ENCODE measurements at places on chromosomes 6 and 20.

DNA sequence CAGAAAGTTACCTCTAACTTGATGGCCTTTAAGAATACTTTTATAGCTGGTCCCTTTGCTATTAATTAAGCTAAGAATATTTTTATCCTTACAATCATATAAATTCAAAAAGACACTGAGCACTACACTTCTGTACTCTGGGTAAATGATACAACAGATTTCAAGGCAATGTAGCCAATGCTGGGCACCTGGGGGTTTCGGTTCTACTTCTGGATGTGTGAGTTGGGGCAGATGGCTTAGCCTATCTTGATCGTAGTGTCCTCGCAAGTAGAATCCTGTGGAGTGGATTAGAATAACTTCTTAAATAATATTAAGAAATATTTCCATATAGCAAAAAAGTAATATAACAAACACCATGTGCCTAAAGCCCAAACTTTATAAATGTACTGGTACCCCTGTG, 96.9 kb upstream of the NT5E start:
- DNase-seq = no peak

DNA sequence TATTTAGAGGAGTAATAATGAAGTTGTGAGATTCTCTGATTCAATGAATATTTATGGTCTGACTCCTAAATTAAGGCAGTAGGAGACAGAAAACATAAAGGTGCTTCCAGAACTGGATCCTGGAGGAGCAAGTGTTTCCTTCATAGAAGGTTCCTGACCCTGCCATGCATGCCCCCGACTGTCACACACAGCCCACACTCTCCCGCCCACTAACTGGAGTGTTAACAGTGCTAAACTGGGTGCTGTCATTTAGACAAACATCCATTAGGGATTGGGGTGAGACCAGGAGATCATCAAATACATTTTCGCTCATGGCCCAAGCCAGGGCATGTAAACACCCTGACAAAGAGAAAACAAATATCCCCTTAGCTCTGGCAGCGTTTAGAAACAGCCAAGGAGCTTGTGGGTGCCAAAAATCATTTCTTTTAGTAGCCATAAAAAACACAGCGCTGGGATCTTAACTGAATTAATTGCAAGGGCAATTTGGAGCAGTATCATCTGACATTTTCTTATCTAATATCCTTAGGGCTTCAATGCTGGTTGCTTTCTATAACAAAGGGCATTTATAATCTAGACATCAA, 46.8 kb downstream of the INSM1 start:
- no peak for DNase-seq

GRCh38 chr6:105994118-105994590, 92.0 kb upstream of the PRDM1 start:
- peak; percentile 66 for DNase-seq

- DNase-seq = no peak
These were observed 65.4 kb downstream of the HIVEP2 start for GRCh38 chr6:142879527-142879926.

GRCh38 chr6:20706939-20707485, 172.8 kb downstream of the CDKAL1 start:
- no peak for DNase-seq

DNA sequence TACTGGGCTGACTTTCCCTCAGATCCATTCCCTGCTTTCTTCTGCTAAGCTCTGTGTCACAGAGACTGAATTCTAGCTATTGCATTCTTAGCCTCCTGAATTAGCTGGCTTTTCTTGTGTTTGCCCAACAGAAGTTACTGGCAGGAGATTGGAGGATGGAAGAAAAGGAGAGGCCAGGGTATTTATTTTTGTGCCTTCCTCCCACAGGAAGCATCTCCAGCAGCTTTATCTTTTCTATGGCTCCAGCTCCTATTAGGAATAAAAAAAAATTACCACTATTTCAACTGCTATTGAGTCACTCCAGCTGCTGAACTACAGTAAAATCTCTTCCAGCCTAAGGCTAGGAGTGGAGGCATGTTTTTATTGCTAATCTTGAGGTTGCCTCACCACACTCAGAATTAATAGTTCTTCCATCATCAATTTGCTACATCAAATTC, 492.4 kb downstream of the RFPL4B start:
- no peak for DNase-seq

DNA sequence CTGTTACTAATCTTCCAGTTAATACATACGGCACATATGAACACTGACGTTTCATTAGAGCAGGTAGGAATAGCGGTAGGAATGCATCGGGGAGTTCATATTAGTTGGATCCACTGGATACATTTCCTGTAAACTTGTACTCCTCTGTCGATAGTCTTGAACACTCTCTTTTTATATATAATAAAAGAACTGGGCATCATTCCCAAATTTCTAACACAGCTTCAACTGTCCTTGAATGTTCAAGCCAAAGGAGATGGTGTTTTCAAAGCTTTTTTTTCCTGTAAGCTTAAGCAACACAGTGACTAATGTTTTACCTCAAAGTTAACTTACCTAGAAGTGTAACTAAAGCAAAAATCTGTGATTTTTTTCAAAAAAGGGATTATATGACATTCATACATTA, 195.3 kb downstream of the UTRN start:
- no peak for DNase-seq

- no peak for DNase-seq
These were observed 15.4 kb downstream of the FNDC1 start for GRCh38 chr6:159184559-159184958.

DNA sequence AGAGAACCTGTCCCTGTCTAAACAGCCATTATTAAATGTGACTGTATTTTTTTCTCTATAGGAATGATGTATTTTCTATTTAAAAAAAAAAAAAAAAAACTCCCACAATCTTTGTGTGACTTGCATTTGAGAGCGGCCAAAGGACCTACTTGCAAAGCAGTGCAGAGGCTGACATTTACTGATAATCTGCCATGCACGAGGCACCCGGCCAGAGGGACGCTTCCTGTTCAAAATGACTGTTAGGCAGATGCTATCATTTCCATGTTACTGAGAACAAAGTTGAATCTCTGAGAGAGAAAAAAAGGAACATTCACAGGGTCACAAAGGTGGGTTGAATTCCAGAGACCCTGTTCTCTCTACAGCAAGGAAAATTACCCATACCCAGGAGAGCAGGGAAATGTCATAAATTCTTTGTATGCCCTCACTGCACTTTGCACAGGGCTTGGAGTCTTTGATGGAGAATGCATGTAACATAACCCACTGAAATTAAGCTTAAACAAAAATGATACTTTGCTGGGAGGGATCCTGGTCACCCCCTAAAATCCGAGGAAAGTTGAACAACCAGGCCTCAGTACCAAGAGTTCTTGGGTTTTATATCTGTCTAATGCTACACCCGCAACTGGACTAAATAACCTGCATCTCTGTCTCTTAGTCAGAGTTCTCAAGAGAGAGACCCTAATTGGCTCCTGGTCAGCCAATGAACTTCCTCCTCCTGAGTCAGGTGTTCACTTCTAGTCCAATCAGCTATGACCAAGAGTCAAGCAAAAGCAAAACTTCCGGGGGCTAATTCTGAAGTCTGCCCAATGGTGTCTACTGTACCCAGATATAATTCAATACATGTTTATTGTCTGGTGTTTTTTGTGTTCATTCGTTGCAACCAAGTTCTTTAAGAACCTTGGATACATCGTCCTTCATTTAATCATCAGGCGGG, 61.2 kb downstream of the GCLC start:
- DNase-seq = no peak

DNA sequence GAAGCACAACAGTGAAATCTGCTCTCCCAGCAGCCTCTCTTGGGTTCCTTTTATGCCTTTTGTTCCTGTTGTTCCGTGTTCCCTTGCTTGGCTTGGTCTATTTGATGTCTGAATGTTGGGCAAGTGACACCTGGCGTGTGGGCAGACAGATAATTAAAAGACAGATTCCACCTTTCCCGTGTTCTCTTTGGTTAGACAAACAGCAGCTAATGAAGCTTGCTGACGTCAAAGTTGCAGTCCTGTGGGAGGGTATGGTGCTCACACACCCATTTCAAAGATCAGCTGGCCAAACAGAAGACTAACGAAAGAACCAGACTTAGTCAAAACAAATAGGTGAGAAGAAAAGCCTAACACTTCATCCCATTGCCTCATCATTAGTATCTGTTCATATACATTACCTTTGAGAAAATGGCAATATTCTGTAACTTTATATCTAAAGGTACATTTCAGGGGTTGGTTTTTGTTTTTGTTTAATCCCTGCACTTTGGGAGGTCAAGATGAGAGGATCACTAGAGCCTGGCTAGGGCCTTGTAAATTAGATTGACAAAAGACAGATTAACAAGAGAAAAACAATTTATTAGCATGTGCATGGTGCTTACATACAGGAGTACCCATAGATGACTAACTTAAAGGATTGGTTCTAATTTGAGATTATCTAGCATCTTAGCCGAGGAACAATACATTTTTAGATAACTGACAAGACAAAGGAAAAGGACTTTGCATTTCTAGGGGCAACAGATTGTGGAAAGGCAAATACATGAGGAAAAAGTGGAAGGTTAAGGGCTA, 48.9 kb upstream of the TNFRSF21 start:
- no peak for DNase-seq

DNA sequence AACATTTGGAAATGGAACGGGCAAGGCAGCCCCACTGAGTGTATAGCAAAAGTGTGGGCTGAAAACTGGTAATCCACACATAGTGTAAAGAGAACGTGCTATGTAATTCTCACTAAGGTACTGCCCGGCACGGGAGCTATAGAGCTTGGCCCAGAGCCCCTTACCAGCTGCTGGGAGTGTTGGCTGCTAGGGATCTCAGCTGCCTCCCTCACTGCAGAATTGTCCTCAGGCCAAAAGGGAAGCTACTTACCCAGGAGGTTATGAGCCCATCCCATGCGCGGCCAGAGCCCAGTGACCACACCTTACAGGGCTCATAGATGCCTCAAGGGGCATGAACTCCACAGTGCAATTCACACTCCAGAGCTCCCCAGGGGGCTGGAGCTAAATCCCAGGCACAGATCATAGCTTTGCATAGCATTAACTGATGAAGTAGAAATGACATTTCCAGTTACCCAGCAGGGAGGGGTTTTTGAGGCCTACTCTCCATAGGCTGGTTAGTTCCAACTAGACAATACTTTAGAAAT, 56.8 kb downstream of the LINC00237 start:
- no peak for DNase-seq

GRCh38 chr6:9128970-9129369, 693.6 kb upstream of the SLC35B3 start:
- no peak for DNase-seq

- DNase-seq = no peak
These were observed 340.2 kb downstream of the HACE1 start for GRCh38 chr6:104519566-104519965.

GRCh38 chr6:168101590-168102314, 22.7 kb upstream of the FRMD1 start:
- DNase-seq = no peak

DNA sequence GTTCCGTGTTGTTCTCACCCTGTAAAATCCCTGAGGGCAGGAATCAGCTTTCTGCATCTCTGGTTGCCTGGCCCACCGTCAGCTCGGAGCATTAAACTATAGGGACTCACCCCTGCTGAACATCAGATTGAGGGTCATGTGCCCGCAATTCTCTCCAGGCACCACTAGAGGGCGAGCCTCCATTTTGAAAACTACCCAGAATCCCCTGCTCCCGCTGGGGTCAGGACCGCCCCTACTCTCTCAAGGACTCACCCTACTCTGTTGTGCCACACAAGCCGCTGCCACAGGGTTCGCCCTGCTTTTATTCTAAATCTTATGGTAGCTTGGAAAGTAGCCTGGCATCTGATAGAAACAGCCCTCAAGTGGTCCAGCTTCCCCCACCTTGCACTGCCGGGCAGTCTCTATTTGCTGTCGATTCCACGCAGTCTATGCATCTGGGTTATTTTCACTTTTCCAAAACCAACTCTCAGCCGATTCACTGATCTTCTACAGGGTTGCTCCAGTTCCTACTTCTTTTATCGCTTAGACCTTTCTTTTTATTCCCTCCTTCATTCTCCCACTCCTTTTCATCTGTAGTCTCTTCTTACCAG, 244.1 kb upstream of the QKI start:
- peak; percentile 6 for DNase-seq

DNA sequence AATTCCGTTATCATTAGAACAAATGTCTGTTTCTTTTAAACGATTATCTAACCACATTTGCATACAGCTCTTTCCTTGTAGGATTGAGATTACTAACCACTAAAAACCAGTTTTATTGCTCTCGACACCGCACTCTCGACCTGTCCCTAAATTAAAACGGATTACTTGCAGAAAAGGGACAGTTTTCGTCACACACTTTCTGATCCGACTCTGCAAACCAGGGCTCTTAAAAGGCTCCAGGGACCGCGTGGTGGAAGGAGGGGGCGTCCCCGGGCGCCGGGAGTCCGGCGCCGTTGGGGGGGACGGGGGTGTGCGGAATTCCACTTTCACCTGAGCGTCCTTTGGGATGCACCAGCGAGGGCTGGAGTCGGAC, 731 bp downstream of the MAK start:
- DNase-seq = no peak

GRCh38 chr20:10447028-10447427, 11.9 kb downstream of the SLX4IP start:
- DNase-seq = peak; percentile 54

- DNase-seq = peak; percentile 6
These were observed 15.4 kb upstream of the STMND1 start for GRCh38 chr6:17086469-17086868.

GRCh38 chr6:129273161-129273560, 390.2 kb downstream of the LAMA2 start:
- DNase-seq = no peak

DNA sequence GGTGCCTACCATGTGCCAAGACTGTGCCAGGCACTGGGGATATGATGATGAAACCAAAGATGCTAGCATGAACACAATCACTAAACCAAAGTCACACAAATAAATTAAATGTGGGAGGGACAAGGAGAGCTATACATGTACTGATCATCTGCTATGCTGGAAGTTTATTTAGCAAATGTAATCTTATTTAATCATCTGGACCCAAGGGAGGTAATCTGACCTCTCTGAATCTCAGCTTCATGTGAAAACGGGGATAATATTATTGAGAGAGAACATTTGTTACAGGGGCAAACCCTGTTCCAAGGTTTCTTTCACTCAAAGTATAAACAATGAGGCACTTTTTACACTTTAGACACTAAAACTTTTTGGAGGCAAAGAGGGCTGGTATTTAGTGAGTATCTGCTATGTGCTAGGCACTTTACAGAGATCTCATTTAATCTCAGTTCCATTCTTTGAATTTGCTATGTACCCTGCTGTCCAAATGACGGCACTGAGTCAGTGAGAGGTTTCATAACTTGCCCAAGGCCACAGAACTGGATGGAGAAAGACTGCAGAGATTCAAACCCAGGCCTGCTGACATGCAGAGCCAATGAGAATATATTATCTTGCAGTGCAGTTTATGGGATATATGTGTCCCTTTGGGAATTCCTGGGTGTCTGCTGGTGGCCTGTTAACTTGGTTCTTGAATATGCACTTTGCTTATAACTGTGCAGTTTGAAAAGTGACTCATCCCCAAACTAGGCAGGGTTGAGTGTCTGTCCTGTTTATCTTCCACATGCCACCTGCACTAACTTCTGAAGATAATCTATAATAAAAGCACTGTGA, 3.3 kb upstream of the ASXL1 start:
- DNase-seq = no peak

- DNase-seq = no peak
These were observed 819.3 kb downstream of the FRK start for GRCh38 chr6:115241373-115241772.

GRCh38 chr6:148044261-148044751, 298.3 kb upstream of the SASH1 start:
- no peak for DNase-seq

GRCh38 chr6:135183002-135183531, 2.0 kb downstream of the MYB start:
- DNase-seq = peak; percentile 87

GRCh38 chr6:154378518-154378917, 21.9 kb upstream of the IPCEF1 start:
- DNase-seq = no peak

All from CD4-positive, alpha-beta T cell treated with Interleukin-6 for 4 hours (primary cell).